WERI-Rb-1 (cell line): ENCODE measurements at places on chromosomes 13 and 19.
A peak's percentile ranks its signal among the peaks of the same experiment; 100 is the strongest.

GRCh38 chr13:112750570-112750969, 60.7 kb downstream of the ATP11A start:
- no peak for DNase-seq

GRCh38 chr19:57105976-57106721, 13.6 kb upstream of the USP29 start:
- no peak for DNase-seq

GRCh38 chr19:15672580-15673175, at the start of gene CYP4F12:
Gene CYP4F12, plus strand, starts transcription at chr19:15673087. Its CDS starts 443 bp downstream, at chr19:15673530.
- no peak for DNase-seq

DNA sequence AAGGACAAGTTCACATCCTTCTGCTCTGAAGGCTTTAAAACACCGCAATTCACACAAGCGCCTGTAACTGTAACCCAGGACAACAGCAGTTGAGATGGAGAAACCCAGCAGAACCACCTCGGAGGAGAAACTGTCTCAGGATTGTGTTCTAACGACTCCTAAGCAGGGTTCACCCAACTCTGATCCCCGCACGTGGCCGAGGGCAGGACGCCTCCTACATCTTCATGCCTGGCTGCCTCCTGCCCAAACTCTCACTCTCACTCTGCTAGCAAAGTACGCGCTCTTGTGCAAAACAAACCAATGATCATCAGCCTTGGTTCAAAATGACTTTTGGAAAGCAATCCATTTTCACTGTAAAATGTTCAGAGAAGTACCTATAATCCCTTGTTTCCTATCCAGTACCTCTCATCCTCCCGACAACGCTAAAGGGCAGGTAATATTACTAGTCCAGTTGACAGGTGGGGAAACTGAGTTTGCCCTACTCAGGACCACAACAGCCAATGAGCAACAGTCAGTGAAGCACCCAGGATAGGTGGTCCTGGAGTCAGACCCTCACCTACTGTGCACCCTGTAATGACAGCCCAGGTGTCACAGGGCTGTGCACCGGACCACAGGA, 25.6 kb downstream of the EPS15L1 start:
- DNase-seq = no peak

DNA sequence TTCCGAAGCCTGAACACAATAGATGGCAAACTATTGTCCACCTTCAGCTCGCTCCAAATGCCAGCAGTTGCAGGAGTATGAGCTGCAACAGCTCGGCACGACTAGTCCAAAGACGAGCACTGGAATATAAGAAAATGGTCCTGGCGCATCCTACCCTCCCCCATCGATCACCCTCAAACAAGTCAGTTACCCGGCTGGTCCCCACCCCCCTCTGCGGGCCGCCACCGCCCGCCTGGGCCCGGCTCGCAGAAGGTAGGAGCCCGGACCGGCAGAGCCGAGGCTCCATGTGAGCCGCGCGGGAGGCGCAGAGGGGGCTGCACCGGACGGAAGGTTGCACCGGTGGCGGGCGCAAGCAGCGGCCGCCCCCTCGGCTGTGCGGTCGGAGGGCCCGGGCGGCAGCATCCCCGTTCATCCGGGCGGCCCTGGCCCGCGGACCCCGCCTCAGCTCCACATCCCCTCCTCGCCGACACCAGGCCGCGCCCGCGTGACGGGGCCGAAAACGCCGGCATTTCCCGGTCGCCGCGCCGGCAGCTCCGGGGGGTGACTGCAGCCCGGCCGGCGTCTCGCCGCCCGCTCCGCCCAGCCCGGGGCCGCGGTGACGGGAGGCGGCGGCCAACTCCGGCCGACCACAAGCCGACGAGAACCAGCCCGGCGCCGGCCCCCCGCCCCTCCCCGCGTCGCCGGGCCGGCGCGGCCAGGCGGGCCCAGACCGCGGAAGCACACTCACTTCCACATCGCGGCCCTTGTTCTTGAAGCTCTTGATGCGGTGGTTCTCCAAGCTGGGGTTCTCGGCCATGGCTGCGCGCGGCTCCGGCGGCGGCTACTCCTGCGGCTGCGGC, 552 bp downstream of the KPNA3 start:
- peak; percentile 25 for DNase-seq

DNA sequence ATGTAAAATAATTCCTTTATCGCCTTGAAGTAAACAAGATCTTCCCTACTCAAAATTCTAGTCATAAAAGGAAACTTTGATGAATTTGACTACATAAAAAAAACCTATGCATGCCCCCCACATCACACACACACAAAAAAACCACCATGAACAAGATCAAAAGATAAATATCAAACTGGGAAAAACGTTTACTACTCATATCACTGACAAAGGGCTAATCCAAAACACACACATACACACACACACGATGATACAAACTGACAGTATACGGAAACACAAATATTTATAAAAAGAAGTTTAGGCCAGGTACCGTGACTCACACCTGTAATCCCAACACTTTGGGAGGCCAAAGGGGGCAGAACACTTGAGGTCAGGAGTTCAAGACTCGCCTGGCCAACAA, 61.9 kb downstream of the TSC22D1 start:
- DNase-seq = no peak

- peak; percentile 92 for DNase-seq
These were observed at the start of gene FGF22 for GRCh38 chr19:639253-640160. Gene FGF22, plus strand, starts transcription at chr19:639879. Its CDS starts 47 bp downstream, at chr19:639926.

GRCh38 chr19:44867578-44867977, 21.5 kb downstream of the NECTIN2 start:
- DNase-seq = no peak

- DNase-seq = no peak
These were observed 89.1 kb downstream of the WASF3 start for GRCh38 chr13:26646603-26647002.

GRCh38 chr19:45976178-45976577, 2.5 kb upstream of the NOVA2 start:
- DNase-seq = no peak

- DNase-seq = no peak
These were observed 182.6 kb downstream of the EFNB2 start for GRCh38 chr13:106352850-106353249.

GRCh38 chr13:75947448-75947847, 311.3 kb downstream of the LMO7 start:
- DNase-seq = no peak

GRCh38 chr13:111880185-111880584, 186.8 kb upstream of the SOX1 start:
- no peak for DNase-seq

DNA sequence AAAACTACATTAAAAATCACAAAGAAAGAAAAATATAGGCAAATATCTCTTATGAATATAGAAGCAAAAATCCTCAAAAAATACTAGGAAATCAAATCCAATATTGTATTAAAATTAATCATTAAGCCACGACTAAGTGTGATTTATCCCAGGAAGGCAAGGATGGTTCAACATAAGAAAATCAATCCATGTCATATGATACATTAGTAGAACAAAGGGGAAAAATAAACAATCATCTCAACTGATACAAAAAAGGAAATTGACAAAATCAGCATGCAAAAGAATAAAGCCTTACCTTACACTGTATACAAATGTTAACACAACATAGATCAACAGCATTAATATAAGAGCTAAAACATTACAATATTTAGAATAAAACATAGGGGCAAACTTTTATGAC, 933.3 kb downstream of the PCDH9 start:
- no peak for DNase-seq

- DNase-seq = peak; percentile 67
These were observed 635.4 kb upstream of the ARGLU1 start for GRCh38 chr13:107203146-107203847.

DNA sequence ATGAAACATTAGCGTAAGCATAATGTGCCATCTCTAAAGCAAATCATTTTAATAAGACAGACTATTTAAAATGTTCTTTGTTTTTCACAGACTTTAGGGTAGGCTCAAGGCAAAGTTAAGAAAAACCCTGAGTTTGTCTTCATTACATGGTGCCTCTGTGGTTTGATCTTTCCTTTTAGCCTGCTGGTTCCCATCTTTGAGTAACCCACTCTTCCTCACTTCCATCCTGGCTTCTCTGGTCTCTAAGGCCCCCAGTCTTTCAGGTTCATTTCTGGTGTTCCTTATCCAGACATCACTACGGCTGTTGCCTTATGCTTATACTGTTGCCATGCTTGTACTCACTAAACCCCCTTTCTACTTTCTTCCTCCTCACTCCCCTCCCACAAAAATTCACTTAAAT, 38.4 kb downstream of the DACH1 start:
- DNase-seq = no peak

DNA sequence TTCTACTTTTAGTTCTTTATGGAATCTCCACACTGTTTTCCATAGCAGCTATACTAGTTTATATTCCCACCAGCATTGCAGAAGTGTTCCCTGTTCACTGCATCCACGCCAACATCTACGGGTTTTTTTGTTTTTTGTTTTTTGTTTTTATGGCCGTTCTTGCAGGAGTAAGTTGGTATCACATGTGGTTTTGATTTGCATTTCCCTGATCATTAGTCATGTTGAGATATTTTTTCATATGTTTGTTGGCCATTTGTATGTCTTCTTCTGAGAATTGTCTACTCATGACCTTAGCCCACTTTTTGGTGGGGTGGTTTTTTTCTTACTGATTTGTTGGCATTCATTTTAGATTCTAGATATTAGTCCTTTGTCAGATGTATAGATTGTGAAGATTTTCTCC, 89.7 kb downstream of the FRY start:
- DNase-seq = no peak

GRCh38 chr19:47047763-47048405, 540 bp downstream of the TMEM160 start:
- peak; percentile 86 for DNase-seq

DNA sequence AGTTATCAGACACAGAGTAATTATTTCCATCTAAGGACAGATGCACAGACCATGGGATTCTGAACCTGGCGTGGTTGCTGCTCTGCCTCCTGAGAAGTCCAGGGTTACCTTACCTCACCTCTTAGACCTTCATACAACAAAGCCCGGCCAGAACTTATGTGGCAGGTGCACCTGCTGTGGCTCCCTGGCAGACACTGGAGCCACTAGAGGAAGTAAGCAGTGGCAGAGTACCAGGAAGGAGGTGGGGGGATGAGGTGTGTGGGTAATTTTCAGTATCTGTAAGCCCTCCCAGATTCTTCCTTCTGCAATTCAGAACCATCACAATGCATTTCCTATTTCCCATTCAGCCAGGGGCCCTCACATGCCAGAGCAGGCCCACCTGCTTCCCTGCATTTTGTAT, 106.1 kb upstream of the DOCK9 start:
- no peak for DNase-seq

- DNase-seq = peak; percentile 69
These were observed 34.4 kb upstream of the OXGR1 start for GRCh38 chr13:97028441-97029299.

GRCh38 chr13:40665126-40666044, 1.1 kb downstream of the FOXO1 start:
- peak; percentile 21 for DNase-seq

GRCh38 chr13:21534760-21535159, 69.2 kb downstream of the MICU2 start:
- no peak for DNase-seq

DNA sequence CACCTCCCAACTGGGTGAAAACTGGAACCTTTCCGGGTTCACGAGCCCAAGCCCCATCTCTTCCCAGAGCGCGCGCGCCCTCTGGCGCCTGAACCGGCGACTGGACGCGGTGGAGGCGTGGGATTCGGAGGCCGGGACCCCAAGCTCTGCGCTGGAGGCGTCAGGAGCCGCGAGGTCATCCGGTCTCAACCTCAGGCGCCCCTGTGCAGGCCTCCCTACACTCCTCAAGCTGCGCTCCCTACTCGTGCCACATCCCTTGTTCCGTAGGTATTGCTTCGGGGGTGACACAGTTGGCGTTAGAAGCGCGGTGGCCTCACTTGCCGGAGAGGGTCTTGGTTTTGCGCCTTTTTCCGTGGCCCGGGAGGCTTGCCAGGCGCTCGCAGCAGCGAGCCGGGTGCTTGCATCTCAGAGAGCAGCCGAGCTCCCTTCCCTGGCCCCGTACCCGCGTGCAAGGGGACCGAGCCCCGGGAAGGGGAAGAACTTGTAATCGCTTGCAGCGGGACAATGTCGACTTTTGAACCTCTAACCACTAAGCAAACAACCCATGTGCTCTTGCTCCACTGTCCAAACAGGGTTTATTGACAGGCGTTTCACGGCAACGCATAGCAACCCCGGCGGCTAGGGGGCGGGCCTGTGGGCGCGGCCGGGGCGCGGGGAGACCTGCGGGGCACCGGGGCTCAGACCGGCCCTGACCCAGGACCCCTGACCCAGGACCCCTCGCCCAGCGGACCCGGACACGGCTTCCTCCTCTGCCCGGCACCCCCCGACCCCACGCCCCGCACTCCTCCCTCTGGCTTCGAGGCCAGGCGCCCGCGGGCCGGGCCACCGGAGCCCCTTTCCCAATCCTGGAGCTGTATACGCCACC, 8.5 kb downstream of the CDX2 start:
- DNase-seq = peak; percentile 77

DNA sequence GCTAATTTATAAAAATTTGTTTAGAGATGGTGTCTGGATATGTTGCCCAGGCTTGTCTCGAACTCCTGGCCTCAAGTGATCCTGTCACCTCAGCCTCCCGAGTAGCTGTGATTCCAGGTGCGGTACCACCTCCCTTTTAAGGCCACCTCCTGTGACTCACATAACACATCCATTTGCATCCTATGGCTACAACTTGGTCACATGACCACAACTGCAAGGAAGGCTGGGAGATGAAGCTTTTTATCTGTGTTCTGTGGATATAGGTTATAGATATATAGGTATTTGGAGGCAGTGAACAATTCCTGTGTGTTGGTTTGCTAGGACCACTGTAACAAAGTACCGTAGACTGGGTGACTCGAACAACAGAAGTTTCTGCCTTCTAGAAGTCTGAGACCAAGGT, 6.0 kb downstream of the SPACA6 start:
- DNase-seq = no peak

DNA sequence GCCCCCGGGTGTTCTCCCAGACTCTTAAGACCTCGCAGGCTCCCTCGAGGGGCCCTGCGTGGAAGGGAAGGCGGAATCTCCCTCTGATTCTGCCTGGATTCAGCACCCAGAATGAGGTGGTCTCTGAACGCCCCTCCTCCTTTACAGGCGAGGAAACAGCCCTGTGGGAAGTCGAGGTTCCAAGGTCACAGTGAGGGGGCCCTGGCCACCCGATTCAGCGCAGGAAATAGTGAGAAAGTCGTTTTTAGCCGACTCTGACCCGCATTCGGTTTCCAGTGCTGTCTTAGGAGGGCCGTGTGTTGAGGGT, 1.1 kb downstream of the BSG start:
- DNase-seq = no peak

GRCh38 chr13:112943309-112944125, 25.5 kb upstream of the MCF2L start:
- peak; percentile 83 for DNase-seq
